ENCODE measurements at places on chromosomes 7 and 10. TPM values are rescaled to one million over a fixed set of nuclear protein-coding genes. Genes with fewer than 3 reads are reported as not detected.

DNA sequence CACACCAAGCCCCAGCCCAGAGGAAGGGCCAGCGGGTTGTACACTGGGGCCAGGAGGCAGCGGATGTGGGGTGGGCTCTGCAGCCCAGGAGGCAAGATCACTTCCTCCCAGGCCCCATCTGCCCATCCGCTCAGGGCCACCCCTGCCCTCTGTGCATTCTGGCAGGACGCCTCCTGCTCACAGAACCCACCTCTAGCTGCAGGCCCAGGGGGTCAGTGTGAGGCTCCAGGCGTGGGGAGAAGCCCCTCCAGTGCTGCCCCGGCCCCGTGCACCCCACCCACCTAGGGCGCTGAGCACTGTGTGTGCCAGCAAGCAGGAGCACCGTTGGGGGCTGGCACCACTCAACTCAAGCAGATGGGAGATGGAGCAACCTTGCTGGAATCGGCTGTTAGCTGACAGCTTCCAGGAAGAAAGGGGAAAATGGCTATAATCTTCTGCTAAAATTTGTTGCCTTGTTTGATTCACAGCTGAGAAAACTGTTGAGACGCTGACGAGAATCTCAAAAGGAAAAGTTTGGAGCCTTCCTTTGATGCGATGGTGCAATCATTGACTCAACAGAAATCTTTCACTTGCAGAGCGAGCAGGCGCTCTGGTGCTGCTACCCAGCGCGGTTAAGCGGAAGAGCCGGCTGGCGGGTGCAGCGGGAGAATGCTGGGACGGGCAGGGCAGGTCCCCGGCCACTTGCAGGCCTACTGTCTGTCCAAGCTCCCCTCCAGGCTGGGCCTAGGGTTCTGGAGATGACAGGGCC is 276.1 kb downstream of the ELFN1 start:
- H3K27me3 ChIP-seq, result no peaks in the 10 kb centered on the region
- H3K36me3 ChIP-seq, result no peaks in the 10 kb centered on the region
- H3K27ac ChIP-seq, result no peak overlapping the region
- no peak for DNase-seq
- no peak overlapping the region for H3K4me3 ChIP-seq

DNA sequence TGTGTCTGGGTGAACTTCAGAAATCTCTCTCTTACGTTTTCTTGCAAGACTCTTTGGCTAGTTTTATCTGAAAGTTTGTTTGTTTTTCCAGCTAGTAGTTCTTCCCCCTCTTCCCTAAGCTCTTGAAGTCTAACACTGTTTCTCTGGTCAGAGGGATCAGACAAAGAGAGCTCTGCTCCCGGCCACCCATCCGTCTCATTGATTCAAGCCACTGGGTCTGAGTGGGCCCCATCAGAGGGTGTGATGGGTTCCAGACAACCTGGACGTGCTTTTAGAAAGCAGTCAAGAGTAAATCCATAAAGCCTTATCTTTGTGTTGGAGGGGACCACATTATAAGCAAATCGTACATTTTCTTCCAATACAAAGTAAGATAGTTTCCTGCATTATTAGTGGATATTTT is 242.6 kb upstream of the C7orf33 start:
- no peak overlapping the region for H3K27ac ChIP-seq
- peaks cover 8% of the 10 kb centered on the region for H3K4me1 ChIP-seq
- H3K4me3 ChIP-seq, result no peak overlapping the region
- DNase-seq, result no peak
- H3K27me3 ChIP-seq, result no peaks in the 10 kb centered on the region

DNA sequence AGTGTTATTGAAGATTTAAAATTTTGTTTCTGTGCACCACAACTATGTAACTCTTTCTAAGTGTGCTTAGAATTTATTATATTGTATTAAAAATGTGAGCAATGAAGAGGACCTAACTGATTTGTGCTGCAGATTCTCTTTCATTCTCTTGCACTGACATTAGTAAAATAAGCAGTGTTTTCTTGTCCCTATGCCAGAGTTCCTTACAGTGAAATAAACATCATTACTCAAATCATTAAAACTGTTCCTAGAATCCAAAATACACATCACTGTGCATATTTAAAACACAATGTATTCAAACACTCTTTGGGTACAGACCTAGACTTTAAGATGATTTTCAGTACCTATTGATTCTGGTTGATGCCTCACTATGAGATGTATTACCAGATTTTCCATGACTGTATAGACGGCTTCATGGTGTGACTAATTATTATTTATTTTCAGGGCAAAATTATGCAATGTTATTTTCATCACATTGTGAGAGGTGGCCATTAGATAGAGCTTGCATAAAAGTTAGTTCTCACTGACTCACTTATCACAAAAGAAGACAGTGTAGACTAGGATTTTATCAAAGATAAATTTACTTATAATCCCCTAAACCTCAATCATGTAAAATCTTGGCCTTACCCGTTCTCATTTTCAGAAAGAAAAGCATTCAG is 93.4 kb downstream of the PTPRZ1 start:
- no peak overlapping the region for H3K4me3 ChIP-seq
- H3K27ac ChIP-seq, result no peak overlapping the region
- H3K36me3 ChIP-seq, result 0 out of 2 replicates have a peak, but pooled peaks cover 5% of the 10 kb centered on the region
- H3K4me1 ChIP-seq, result no peaks in the 10 kb centered on the region

DNA sequence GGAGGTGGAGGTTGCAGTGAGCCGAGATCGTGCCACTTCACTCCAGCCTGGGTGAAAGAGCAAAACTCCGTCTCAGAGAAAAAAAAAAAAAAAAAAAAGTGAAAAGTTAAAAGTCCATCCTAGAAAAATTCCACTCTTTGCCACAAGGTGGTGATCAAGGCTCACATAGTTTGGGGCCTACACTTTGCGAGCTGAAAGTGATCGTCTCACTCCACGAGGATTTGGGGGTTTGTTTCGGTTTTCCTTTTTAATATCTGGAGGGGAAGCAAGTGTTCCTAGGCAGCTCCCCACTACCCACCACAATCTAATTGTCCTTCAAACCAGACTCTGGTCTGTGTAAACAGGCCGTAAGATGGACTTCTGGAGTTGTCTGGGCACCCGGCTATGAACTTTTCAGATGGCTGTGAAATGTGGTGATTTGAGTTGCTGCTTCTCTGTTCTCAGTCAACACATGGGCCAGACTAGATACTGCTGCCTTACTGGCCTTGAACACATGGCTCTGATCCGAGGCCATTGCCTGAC is 27.1 kb downstream of the PRLHR start:
- H3K4me1 ChIP-seq, result peaks cover 7% of the 10 kb centered on the region
- no peak overlapping the region for H3K27ac ChIP-seq
- no peaks in the 10 kb centered on the region for H3K36me3 ChIP-seq
- no peak overlapping the region for H3K4me3 ChIP-seq

DNA sequence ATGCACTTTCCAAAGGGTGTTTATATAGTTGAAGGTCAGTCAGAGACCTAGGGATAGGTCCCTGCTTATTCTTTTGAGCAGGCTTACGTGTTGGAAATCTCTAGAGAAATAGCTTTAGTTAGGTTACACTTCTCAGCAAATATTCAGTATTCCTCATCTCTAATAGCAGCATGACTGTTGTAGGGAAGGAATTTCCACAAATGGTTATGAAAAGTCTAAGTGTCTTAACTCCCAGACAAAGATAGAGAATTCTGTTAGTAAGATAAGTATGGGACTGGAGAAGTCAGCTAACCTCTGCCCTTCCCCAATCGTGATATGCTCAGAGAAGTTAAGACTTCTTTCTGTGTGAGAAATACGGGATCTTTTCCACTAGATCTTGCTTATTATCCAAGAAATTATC is 16.5 kb downstream of the SGPL1 start:
- no peak overlapping the region for H3K27ac ChIP-seq
- no peaks in the 10 kb centered on the region for H3K4me1 ChIP-seq
- DNase-seq, result no peak
- no peaks in the 10 kb centered on the region for H3K27me3 ChIP-seq
- 0 out of 2 replicates have a peak, but pooled peaks cover 3% of the 10 kb centered on the region for H3K36me3 ChIP-seq

Gene ADAM12
- total RNA-seq, result 0.19 TPM

Gene MSS51
- total RNA-seq, result 1.9 TPM

Gene HK1
- 237 TPM for total RNA-seq

Gene FAM131B
- total RNA-seq, result 38.2 TPM

Gene MTPN
- total RNA-seq, result 101 TPM
